Activated naive CD8-positive, alpha-beta T cell treated with anti-CD3 and anti-CD28 coated beads for 36 hours (primary cell): ENCODE measurements at places on chromosomes 12 and 14. TPM values are rescaled to one million over a fixed set of nuclear protein-coding genes. Genes with fewer than 3 reads are reported as not detected.

- DNase-seq, result no peak
Measured at GRCh38 chr14:38716926-38717325, 386.1 kb downstream of the SEC23A start.

DNA sequence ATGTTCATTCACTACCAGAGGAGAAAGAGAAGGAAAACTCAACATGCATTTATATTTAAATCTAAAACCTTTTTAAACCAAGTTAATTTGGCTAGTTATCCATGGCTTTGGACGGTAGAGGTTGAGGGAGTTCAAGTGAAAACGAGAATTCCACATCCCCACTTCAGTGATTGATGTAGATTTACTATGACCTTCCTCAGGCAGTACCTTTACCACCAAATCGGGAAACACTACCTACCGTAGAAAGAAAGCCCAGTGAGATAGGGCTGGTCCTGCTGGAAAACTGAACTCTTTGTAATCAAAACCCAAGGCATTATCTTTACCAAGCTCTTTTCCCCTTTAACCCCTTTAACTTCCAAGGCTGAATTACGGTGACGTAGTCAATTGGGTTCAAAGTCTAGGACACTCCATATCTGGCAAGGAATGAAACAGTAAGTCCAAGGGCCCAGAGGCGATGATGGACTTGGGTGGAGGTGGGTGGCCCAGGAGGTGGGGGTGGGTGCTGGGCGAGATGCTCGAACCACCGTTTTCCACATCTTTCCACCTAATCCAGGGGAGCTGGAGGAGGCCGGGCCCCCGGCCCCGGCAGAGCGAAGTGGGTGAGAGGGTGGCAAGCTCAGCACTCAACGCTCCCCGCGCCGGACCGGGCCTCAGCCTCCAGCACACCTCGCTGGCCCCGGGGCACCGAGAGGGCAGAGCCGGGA is 618 bp downstream of the SEC23A start:
- no peak for DNase-seq

Gene PTGER2
- 23.3 TPM for total RNA-seq

GRCh38 chr14:50714450-50715073 is 46.5 kb upstream of the SAV1 start:
- DNase-seq, result no peak

- no peak for DNase-seq
Measured at GRCh38 chr12:131091976-131092691, 138.4 kb downstream of the ADGRD1 start.

Gene CABP1
- 0.94 TPM for total RNA-seq

GRCh38 chr14:105171004-105171673 is 2.6 kb upstream of the JAG2 start:
- no peak for DNase-seq

DNA sequence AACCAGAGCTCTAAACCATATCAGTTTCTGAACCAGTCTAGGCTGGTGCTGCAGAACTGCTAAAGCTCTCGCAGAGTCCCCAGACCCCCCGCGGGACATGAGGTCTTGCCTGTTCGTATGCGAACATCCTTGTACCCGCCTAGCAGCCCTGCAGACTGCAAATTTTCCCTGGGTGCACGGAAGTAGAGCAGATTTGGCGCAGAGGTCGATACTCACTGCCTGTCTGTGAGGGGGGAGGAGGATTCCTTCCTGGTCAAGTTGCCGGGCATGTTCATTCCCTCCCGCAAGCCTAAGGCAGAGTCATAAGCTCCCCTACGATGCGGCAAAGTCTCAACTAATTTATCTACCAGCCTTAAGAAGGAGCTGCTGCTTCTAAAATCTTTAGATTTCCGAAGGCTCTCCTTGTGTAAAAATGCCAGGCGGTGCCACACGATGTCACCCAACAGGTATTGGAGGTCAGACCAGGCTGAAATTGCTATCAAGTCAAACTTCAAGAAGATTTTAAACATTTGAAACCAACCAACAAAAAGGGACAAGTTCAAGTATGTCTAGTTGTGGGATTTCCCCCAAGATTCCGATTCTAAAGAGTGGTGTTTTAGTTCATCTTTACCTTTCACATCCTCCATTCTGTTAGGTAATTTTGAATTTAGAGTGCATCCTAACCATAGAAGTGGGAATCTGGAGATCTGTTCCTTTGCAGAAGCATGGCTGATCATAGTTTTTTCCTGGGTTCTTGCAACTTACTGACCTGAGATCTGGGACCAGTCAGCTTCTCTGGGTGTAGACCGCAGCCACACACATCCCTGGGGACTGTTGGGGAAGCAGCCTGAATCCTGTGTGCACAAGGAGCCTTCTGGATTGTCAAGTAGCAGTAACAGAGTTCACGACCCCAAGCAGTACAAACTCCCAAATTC is 1.6 kb upstream of the PAX9 start:
- no peak for DNase-seq

DNA sequence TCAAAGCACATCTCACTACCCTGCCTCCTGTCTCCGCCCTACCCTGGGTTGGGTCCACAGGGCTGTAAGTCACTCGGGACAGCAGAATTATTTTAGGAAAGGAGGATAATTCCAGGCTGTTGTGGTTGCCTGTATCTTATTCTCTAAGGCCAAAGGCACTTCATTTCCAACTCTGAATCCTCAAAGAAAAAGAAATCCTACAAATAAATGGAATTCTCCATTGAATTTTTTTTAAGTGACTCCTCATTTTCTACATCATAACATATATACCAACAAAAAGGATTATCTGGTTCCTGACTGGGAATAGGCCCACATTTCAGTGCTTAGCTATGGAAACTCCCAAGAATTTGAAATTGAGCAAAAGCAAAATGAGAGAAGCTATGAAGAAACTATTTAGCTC is 186.4 kb downstream of the ITPR2 start:
- DNase-seq, result no peak

Gene CFAP73
- 1.0 TPM for total RNA-seq

GRCh38 chr12:57237596-57237931 is 8.1 kb downstream of the SHMT2 start:
- no peak for DNase-seq

DNA sequence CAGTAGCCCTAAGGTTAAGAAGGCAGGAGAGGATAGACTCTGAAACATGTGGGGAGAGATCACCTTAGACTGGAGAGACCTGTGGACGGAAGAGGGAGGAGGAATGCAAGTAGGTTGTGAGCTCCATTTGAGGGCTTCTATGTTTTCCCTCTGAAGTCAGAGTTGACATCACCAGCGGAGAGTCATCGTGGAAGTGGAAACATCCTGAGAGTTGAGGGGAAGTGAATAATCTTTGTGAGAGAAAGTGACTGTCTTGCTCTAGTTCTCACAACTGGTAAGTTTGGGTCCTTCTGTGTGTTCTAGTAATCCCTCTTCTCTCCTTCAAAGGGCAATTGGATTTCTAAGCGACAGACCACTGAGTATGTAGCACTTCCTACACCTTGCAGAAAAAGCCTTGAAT is 103.6 kb upstream of the CCND2 start:
- no peak for DNase-seq

DNA sequence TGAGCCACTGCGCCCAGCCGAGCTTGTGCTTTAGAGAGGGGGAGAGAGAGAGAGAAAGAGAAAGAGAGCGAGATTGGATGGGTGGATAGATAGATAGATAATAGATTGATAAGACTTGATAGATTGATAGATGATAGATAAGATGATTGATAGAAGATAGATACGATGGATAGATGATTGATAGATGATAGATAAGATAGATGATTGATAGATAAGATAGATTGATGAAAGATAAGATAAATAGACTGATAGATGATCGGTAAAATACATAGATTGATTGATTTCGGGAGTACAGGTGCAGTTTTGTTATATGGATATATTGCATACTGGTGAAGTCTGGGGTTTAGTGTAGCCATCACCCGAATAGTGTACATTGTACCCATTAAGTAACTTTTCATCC is 65.9 kb downstream of the SPRING1 start:
- DNase-seq, result no peak

Gene GLT1D1
- total RNA-seq, result 0.30 TPM

Gene PIANP
- not detected for total RNA-seq

- DNase-seq, result no peak
Measured at GRCh38 chr14:25411781-25412757, 362.1 kb upstream of the STXBP6 start.

Gene C12orf54
- total RNA-seq, result not detected

DNA sequence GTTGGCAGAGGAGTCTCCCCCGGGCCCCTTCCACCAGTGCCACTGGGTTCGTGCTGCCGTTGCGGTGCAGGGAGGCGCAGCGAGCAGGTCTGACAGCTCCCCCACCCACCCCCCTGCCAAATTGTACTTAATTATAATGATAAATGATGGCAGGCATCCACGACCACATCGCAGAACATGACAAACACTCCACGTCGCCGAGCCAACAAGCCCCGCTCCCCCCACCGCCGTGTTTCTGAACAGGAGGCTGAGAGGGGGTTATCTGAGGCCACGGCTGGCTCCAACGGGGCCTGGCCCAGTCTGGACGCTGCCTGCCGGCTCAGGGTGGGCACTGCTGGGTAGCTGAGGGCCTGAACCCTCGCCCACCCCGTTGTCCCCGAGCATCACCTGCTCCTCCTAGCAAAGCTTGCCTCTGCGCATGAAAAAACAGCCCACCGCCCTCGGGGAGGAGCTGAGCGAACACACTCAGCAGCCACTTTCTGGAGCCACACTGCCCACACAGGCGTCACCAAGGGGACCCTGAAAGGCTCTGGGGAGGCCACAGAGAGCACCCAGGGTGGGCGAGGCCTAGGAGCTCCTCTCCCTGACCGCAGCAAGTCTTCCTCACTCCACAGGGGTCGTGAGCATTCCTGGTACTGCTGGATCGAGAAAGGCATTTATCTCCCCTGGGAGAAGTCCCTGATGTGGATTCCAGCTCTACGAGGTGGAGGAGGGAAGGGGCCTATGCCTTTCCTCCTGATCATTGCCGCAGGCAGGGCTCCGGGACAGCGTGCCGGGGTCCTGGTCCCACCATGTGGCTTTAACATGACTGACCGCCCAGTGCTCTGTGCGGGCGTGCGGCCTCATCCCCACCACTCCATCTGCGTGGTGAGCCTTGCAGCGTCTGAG is 35.4 kb upstream of the DIO3 start:
- DNase-seq, result no peak

- DNase-seq, result no peak
Measured at GRCh38 chr14:24556756-24557155, 19.3 kb downstream of the CTSG start.
